ENCODE measurements at places on chromosomes 6 and 20.

GRCh38 chr6:17233531-17233930, 47.6 kb upstream of the RBM24 start:
- peak; percentile 4 for DNase-seq

- no peak for DNase-seq
These were observed 131.4 kb downstream of the BTBD3 start for GRCh38 chr20:12049125-12049524.

DNA sequence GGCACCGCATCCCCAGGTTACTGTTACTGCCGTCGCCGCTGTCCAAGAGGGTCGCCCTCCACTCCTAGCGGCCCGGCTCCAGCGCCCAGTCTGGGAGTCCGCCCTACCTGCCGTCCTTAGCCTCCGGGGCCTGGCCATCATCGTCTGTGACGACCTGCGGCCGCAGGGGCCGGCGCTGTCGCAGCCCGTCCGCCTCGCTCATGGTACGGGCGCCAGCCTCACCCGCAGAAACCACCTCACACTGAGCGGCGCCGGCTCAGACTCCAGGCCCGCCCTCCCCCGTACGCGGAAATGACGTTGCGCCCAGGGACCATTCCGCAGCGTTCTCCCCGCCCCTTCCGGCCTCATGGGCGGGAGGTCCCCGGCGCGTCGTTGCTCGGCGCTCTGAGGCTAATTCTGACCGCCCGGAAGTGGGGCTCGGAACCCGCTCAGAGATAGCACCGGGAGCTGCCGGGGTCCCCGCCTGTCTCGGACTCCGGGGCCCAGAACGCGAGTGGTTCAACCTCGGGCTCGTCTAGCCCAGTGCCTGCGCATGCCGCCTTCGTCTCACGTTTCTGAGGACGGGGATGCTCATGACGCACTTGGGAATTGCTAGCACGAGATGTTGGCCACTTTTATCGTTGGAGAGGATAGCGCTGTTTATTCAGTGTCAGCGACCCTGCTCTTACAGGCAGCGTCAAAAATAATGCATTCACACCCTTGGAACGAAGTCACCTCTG, at the start of gene APMAP:
Gene APMAP, minus strand, starts transcription at position 265 of the 719 bp plus-strand sequence. Its CDS starts 63 bp downstream, at position 202.
- DNase-seq = peak; percentile 71

GRCh38 chr6:144469144-144469575, 184.0 kb downstream of the UTRN start:
- no peak for DNase-seq

GRCh38 chr6:160038479-160038878, 69.6 kb downstream of the IGF2R start:
- no peak for DNase-seq

DNA sequence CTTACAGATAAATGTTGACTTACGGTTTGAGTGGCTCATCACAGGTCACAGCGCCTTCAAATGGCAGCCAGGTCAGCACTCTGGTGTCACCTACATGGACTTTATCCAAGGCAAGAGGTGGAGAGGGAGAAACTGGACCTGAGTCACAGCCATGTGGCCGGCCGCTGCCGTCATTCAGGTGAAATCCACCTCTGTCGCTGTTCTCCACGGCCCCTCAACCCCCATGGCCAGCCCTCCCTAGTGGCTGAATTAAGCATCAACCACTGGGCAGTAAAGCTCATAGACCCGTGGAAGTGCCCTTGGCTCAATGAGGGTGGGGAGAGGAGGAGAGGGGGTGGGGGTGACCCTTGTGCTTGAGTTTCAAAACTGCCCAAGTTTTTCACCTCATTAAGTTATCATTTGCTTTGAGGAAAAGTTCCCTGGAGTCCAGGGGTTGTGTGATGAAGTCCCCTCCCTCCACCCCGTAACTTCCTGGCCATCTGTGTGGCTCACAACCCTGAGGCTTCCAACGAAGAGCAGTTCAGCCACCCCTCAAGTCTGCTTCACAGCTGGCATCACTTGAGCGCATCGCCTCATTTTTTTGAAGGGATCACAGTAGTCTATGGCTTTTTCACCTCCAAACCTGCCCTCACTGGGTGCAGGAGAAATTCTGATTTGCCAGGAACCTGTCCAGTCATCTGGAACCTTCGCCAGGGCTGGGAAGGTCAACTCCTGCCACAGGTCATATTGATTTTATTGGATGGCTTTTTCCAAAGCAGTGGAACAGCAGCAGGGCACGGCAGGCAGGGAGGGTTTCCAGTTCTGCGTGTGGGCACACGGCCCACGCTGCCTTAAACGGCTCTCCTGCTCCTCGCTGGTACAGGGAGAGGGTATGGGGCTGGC, 43.5 kb upstream of the APCDD1L start:
- no peak for DNase-seq

- no peak for DNase-seq
These were observed 13.5 kb downstream of the EEF1E1 start for GRCh38 chr6:8088886-8089285.

GRCh38 chr6:140485740-140486449, 1111.4 kb upstream of the CITED2 start:
- peak; percentile 76 for DNase-seq

DNA sequence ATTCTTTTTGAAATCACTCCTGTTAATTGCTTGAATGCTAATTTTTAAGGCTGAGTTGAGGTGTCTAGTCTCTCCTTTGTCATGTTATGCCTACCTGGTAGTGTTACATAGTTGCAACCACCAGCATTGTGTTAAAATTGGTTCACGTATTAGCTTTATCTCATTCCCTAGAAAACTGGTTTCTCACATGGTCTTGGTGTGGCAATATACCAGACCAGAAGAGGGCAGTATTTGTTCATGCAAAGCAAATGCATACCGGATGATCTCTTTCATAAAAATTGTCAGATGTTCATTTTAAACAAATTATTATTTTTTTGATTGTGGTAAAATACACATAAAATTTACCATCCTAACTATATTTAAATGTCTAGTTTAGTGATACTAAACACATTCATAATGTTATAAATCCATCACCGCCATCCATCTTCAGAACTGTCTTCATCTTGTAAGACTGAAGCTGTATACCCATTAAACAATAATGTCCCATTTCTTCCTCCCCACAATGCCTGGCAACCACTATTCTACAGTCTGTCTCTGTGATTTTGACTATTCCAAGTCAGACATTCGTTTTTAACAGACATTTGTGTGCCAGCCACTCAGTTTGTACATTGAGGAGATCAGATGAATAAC, 92.8 kb downstream of the ATRN start:
- DNase-seq = peak; percentile 17

- DNase-seq = no peak
These were observed 95.8 kb downstream of the TMEM242 start for GRCh38 chr6:157227202-157228166.

- DNase-seq = no peak
These were observed 217.5 kb upstream of the TCF21 start for GRCh38 chr6:133671376-133671775.

- DNase-seq = no peak
These were observed 235.4 kb upstream of the BTBD3 start for GRCh38 chr20:11682285-11682684.

GRCh38 chr20:59825944-59826759, 107.3 kb downstream of the SYCP2 start:
- DNase-seq = no peak

DNA sequence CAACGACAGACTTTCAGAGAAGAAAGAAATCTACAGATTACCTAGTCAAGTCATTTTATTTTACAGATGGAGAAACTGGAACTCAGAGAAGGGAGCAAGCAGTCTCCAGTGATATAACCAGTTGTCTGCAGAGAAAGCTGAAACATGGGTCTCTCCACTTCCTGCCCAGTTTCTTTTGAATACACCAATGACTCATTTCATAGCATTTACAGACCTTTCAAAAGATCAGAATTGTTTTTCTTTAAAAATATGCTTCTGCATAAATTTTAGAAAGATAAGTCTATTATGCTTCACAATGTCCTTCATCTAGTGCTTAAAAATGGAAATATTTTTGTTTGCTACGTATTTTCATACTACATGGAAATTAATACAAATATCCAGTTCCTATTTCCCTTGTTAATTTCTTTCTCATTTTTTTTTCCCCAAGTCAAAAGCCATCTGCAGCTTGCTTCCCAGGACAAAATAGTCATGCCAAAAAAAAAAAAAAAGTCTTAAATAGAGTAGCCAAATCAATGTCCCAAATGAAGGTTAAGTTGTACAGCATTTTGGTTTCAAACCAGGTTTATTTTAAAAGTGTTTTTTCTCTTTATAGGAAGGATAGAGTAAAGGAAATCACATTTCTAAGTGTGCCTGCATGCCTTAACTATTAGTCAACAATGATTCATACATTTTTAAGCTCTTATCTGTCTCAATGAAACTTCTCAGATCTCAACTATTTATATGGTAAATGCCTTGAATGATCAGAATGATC, 36.9 kb downstream of the ARHGAP18 start:
- peak; percentile 78 for DNase-seq

DNA sequence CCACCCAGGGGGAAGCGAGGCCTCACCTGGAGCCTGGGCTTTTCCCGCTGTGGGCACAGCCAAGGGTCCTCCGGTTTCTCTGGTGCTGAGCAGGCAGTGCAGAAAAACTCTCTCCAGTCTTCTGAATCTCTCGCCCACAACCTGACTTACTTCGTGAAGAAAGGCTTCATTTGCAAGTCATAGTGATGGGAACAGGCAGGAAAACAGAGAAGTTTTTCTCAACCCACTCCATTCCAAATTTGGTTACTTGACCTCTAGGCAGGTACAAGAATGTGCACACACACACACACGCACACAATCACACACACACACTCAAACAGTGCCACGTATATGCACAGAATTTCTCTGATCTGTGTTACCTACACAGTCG, 524.5 kb downstream of the CD83 start:
- no peak for DNase-seq

- no peak for DNase-seq
These were observed 1.6 kb upstream of the UCKL1 start for GRCh38 chr20:63957690-63958441.

DNA sequence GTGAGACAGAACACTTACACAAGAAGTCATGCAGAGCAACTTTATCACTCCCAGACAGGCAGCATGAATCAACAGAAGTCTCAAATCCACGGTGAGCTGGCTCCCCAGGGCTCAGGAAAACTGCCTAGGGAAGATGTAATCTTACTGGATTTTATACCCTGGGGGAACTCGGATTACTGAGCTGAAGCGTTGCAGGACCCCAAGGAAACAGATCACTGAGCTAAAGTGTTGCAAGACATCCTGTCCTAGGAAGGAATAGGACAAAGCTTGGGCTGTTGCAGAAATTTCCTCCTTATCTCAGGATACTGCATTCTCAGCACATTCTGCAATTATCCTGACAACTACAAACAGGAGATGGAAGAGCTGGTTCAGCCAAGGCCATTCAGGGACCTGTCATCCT, 224.8 kb downstream of the TFAP2A start:
- DNase-seq = no peak

- no peak for DNase-seq
These were observed 101.7 kb upstream of the SASH1 start for GRCh38 chr6:148240861-148241477.

DNA sequence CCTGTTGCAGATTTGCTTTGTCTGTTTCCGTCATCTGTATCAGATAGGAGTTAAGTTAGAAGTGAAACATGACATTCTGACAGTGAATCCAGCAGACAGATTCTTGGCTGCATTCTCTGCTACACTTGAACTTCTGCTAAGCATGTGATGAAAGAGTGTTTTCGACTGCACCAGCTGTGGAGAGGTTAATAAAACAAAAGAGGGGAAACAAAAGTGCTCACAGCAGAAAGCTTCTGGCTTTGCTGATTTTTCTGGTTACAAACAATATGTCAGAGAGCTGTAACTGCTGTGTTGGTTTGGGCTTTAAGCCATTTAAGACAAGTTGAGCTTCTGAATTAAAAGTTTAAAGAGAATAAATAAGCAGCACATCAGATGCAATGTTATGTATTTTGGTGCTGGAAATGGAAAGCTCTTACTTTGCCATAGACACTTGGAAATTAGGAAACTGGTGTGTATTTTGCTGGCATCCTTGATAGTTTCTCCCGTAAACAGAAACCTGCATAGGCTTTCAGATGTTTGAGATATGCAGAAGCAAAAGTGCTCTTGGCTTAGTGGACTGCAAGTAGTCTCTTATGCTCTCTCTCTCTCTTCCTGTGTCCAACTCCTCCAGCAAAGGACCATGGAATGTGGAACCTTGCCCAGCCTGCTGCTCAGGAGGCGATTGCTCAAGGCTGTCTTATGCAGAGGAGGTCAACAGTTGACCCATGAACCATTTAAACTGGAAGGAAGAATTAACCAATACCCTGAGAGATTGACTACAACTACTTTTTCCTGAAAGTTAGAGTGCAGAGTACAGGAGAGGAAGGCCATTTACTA, 104.9 kb downstream of the RPS12 start:
- peak; percentile 67 for DNase-seq

DNA sequence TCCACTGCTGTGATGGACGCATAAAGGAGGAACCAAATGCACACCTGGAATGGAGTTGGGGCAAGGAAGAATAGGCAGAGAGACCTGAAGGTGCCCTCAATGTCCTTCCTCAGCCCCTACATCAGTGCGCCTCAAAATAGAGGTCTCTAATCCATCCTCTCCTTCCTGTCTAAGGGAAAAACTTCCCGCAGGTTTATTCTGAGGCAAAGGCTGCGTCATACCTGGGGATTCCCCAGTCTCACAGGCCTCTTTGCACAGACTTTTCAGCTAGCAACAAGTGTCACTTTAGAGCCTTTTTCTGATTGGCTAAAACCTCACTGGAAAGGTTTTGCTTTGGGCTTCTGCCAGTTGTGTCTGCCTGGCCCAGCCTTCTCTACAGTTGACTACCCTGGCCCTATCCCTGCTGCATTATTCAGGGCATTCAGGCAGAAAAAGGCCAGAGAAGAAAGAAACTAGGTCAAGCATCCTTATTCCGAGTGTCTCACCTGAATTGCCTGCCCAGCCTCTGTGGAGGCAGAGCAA, 1.8 kb upstream of the HLA-DQB1 start:
- DNase-seq = peak; percentile 88

DNA sequence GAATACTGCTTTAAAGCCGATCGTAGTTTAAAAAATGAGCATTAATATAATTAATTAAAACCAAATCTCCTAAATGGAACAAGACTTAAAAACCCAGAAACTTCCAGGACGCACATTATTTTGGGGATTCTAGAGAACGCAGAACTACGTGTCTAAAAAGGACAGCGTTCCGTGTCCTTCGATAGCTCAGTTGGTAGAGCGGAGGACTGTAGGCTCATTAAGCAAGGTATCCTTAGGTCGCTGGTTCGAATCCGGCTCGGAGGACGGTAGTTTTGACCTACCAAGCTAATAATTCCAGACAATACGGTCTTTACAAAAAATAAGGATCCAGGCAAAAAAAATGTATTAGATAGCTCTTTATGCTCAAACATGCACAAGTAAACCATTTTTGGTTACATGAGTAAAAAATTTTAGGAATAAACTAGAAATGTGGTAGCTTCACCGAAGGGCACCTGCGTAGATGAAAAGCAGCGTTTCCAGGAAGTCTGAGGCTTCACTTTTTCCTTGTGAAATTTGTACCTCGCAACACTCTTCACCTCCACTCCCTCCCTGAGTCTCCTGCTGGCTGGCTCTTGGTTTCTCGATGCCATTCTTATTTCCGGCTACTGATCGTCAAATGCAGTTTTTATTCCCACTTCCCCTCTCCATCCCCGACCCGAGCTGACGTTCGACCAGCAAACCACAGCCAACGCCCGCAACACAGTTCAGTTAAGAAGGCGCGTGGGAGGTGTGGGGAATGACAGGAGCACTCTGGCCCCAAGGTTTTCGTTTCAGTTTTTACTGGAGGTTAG, 19.6 kb upstream of the ABT1 start:
- DNase-seq = peak; percentile 62

- no peak for DNase-seq
These were observed 156.1 kb downstream of the ZFP64 start for GRCh38 chr20:52035498-52035897.

- no peak for DNase-seq
These were observed 104.4 kb downstream of the RALGAPA2 start for GRCh38 chr20:20608041-20608440.

- no peak for DNase-seq
These were observed 88.5 kb downstream of the KIZ start for GRCh38 chr20:21214431-21214830.

GRCh38 chr6:105345506-105345905, 57.4 kb downstream of the PREP start:
- no peak for DNase-seq
